ENCODE measurements at places on chromosomes 4 and X.

DNA sequence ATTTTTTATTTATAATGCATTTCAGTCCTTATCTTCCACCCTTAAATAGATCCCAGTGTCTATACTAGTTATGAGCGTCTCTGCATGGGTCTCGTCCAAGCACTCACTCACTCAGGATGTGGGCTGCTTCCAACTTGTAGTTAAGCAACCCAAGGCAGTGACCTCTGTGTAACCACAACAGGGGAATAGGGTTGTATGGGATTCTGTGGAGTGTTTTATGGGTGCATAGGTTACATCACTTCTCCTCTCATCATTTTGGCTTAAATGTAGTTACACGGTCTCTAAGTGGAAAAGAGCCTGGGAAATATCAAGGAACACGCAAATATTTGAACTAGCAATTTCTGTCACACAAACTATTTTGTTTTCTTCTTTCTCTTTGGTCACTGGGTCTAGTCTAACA lies 931.0 kb downstream of the STIM2 start:
- H3K36me3 ChIP-seq: no peaks in the 10 kb centered on the region
- no peak overlapping the region for H3K27ac ChIP-seq
- no peaks in the 10 kb centered on the region for H3K27me3 ChIP-seq
- H3K4me3 ChIP-seq: no peak overlapping the region
- H3K4me1 ChIP-seq: peaks cover 11% of the 10 kb centered on the region

DNA sequence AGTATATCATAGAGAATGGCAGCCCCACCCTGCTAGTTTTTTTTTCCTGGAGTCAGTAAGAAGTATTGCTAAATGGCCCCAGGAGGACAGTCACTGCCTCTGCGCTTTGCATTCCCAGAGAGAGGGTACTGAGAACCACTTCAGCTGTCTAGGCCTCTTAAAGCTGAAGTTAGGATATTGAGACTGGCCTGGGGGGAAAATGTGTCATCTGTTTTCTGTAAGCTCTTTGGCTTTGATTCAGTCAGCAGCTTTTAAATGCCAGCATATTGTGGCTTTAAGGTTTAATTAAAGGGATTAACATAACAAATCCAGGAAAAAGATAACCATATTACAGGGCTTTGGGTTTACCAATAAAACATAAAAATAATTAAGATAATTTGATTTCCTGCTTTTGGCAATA lies 852.0 kb downstream of the PCDH18 start:
- H3K4me1 ChIP-seq: peaks cover 14% of the 10 kb centered on the region
- no peaks in the 10 kb centered on the region for H3K36me3 ChIP-seq
- no peak overlapping the region for H3K27ac ChIP-seq
- DNase-seq: no peak

GRCh38 chr4:40194602-40195161 lies 2.1 kb upstream of the RHOH start:
- no peak overlapping the region for H3K4me3 ChIP-seq
- no peak for DNase-seq
- H3K27me3 ChIP-seq: peaks cover 5% of the 10 kb centered on the region
- no peaks in the 10 kb centered on the region for H3K36me3 ChIP-seq

DNA sequence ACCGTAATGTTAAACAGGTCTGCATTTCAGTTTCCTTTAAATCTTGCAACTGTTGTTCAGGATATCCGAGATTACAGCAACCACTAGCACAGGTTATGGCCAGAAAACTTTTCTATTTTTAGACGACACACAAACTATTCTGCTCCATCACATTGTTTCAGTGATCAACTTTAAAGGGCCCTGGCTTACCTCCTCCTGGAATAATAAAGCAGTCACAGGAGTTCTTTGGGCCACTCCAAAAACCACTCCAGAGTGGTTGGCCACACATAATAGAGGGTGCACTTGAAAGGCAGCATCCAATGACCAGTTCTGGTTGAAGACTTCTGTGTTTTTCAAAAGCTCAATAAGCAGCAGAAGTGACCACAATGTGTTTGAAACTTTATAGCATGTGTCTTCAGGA lies 118.9 kb downstream of the RAB28 start:
- no peak for DNase-seq
- H3K4me1 ChIP-seq: peaks cover 42% of the 10 kb centered on the region
- peaks cover 45% of the 10 kb centered on the region for H3K36me3 ChIP-seq
- H3K27ac ChIP-seq: no peak overlapping the region
- H3K27me3 ChIP-seq: peaks cover 2% of the 10 kb centered on the region

- no peak for DNase-seq
- peaks cover 3% of the 10 kb centered on the region for H3K27me3 ChIP-seq
- H3K4me1 ChIP-seq: peaks cover 37% of the 10 kb centered on the region
- H3K27ac ChIP-seq: no peak overlapping the region
- H3K4me3 ChIP-seq: no peak overlapping the region
These were observed 239.0 kb upstream of the JADE1 start for GRCh38 chr4:128570387-128570975.

DNA sequence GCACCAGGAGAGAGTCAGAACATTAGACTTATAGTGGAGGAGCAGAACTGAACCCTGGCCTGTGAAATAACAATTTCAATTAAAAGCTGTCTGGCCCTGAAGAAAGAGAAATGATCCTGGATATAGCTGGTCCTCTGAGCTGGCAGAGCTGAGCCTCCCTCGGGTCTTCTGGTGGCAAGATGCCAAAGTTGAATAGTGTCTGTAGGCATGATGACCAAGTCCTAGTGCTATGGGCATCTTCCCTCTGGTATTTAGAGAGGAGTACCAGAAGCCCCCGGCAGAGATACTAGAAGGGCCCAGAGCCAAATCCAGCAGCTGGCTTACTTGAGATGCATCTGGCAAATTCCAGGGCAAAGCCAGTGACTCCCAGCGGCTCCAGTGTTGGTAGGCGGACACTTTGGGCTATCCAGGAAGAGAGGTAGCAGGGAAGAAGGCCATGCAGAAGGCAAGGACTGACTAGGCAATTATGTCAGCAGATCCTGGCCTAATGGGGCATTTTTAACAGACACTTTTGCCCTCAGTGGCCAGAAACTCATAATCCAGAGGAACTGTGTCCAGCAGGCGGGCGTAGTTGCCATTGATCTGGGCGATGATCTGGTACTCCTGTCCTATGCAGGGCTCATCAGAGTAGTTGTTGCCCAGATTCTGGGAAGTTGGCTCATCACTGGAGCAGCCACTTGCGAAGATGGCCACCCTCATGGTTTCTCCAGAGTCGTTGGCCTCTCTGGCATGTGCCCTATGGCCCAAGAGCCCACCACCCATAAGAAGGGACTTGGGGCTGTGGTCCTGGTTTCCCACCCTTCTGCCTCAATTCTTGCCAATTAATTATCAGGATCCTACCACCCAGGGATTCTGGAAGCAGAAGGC lies 17.9 kb downstream of the VSIG4 start:
- no peak overlapping the region for H3K4me3 ChIP-seq
- H3K36me3 ChIP-seq: no peaks in the 10 kb centered on the region
- H3K4me1 ChIP-seq: no peaks in the 10 kb centered on the region
- no peak overlapping the region for H3K27ac ChIP-seq
- no peaks in the 10 kb centered on the region for H3K27me3 ChIP-seq

DNA sequence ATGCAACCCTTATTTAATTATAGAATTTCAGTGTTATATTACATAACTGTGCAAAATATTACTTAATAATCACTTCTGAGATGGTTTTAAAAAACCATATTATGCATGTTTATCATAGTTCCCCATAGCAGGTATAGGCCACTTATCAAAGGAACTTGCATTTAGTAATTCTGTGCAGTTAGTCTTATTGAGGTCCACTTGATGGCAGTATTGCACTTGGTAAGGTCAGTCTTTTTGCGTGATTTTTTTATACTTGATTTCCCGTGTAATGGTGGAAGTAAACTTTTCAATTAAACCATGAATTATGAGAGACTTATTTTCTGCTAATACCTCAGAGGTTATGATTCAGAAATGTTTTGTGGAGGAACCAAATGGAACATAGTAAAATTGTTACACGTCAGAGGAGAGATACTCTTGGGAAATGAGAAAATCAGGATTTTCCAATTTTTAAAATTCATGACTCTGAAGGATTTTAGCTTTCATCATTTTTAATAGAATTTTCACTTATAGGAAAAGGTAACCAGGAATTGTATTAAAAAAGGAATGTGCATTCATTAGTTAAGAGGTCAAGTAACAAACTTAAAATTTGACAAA lies 230.0 kb downstream of the CCSER1 start:
- H3K27me3 ChIP-seq: no peaks in the 10 kb centered on the region
- H3K27ac ChIP-seq: no peak overlapping the region
- H3K36me3 ChIP-seq: no peaks in the 10 kb centered on the region
- no peaks in the 10 kb centered on the region for H3K4me1 ChIP-seq
- no peak overlapping the region for H3K4me3 ChIP-seq

- H3K4me1 ChIP-seq: no peaks in the 10 kb centered on the region
- no peak overlapping the region for H3K4me3 ChIP-seq
- DNase-seq: no peak
- no peaks in the 10 kb centered on the region for H3K27me3 ChIP-seq
These were observed 45.2 kb downstream of the ADD1 start for GRCh38 chr4:2888886-2889285.

- H3K27me3 ChIP-seq: peaks cover 12% of the 10 kb centered on the region
- peaks cover 58% of the 10 kb centered on the region for H3K4me1 ChIP-seq
- peak overlapping the region; percentile 50 for H3K27ac ChIP-seq
- peak overlapping the region; percentile 58 for H3K4me3 ChIP-seq
These were observed 21.2 kb upstream of the MSX1 start for GRCh38 chr4:4838051-4838935.

- H3K4me3 ChIP-seq: peak overlapping the region; percentile 98
- H3K27ac ChIP-seq: peak overlapping the region; percentile 91
- H3K27me3 ChIP-seq: peaks cover 10% of the 10 kb centered on the region
- DNase-seq: no peak
These were observed 383 bp upstream of the TBC1D19 start for GRCh38 chr4:26583538-26583864.

- H3K27ac ChIP-seq: no peak overlapping the region
- H3K4me1 ChIP-seq: no peaks in the 10 kb centered on the region
- DNase-seq: no peak
- no peaks in the 10 kb centered on the region for H3K36me3 ChIP-seq
These were observed 37.8 kb downstream of the UCHL1 start for GRCh38 chr4:41294445-41295062.

GRCh38 chr4:38071801-38072431 lies 111.7 kb downstream of the PTTG2 start:
- H3K4me3 ChIP-seq: no peak overlapping the region
- peaks cover 18% of the 10 kb centered on the region for H3K36me3 ChIP-seq
- peaks cover 3% of the 10 kb centered on the region for H3K27me3 ChIP-seq
- peaks cover 71% of the 10 kb centered on the region for H3K4me1 ChIP-seq

GRCh38 chrX:18016941-18017340 lies 155.8 kb upstream of the RAI2 start:
- no peak for DNase-seq
- H3K36me3 ChIP-seq: peaks cover 13% of the 10 kb centered on the region
- H3K27ac ChIP-seq: peak overlapping the region; percentile 55
- no peaks in the 10 kb centered on the region for H3K4me1 ChIP-seq

DNA sequence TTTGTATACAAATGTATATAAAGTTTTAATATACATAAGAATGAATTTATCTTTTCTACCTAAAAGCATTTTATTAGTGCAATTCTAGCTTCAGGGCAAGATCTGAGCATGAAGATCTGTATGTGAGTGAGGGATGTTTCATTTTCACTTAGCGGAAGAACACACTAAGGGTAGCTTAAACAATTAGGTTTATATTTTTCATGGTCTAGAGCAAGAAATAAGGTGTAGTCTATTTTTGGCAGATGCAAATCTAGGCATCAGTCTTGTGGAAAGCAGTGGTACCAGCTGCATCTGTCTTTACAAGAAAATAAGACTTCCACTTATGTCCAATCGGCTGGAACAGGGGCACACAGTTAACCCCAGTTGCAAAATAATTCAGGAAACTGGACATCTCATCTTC lies 433.3 kb downstream of the ADAM29 start:
- DNase-seq: no peak
- H3K4me3 ChIP-seq: no peak overlapping the region
- H3K4me1 ChIP-seq: no peaks in the 10 kb centered on the region
- no peaks in the 10 kb centered on the region for H3K27me3 ChIP-seq
- H3K36me3 ChIP-seq: no peaks in the 10 kb centered on the region
- H3K27ac ChIP-seq: no peak overlapping the region

GRCh38 chr4:5212255-5213013 lies 161.2 kb downstream of the STK32B start:
- DNase-seq: no peak
- peaks cover 43% of the 10 kb centered on the region for H3K27me3 ChIP-seq

DNA sequence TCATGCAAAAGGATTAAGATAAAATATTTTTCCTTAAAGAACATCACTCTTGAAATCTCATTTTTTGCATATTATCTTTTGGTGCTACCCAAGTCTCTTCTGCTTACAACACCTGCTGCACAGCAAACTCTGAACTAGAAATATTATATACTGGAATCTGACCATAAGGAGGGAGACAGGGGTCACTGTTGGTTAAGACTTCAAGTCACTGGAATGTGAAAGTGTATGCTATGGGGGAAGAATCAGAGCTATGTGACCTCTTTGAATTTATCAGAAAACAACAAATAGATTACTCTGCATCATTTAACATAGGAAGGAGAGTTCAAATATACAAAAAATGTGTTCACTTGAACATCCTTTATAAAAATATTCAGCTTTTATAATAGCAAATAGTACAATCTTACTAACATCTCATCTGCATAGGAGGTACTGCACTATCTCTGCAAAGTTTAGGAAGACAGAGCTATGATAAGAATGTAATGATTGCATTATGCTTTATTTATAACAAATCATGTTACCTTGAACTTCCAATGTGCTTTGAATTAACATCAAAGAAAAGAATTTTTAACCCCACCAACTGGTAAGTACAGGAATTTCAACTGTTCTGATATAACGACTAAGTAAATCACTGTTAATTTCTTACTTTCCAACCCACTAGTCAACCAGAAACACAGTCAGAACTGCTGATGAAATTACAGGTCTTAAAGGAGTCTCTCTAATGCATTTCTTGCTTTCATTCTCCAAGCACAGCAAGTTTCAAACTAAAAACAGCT lies 69.8 kb downstream of the ZNF827 start:
- H3K27me3 ChIP-seq: no peaks in the 10 kb centered on the region
- no peak overlapping the region for H3K4me3 ChIP-seq
- H3K27ac ChIP-seq: no peak overlapping the region
- peaks cover 44% of the 10 kb centered on the region for H3K36me3 ChIP-seq
- peaks cover 11% of the 10 kb centered on the region for H3K4me1 ChIP-seq
- DNase-seq: no peak

- H3K27ac ChIP-seq: no peak overlapping the region
- no peaks in the 10 kb centered on the region for H3K4me1 ChIP-seq
- H3K36me3 ChIP-seq: no peaks in the 10 kb centered on the region
- no peak overlapping the region for H3K4me3 ChIP-seq
- no peaks in the 10 kb centered on the region for H3K27me3 ChIP-seq
These were observed 449.8 kb upstream of the SMIM31 start for GRCh38 chr4:164304101-164304639.

DNA sequence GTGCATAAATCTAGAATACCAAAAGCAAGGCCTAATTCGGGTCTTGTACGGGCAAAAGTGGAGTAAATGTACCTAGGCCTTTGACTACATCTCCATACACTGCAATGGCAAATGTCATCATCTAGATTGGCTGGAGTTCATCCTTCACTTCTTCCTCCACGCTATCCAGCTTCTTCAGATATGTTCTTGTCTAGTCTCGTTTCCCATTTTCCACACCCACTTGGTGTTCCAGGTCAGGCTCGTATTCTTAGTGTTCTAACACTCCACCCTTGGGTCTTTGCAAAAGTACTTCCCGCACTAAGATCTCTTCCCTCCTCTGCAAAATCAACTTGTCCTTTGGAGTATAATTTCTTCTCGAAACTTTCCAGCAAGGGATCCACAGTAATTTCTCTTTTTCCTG lies 1.4 kb downstream of the COQ2 start:
- H3K27ac ChIP-seq: no peak overlapping the region
- peak overlapping the region; percentile 90 for H3K4me3 ChIP-seq
- no peak for DNase-seq
- H3K36me3 ChIP-seq: peaks cover 5% of the 10 kb centered on the region

- peaks cover 7% of the 10 kb centered on the region for H3K27me3 ChIP-seq
- no peaks in the 10 kb centered on the region for H3K36me3 ChIP-seq
- no peak for DNase-seq
These were observed 301.4 kb downstream of the GRIA2 start for GRCh38 chr4:157521906-157522305.
